ENCODE measurements at places on chromosomes 5 and 9.
A peak's percentile ranks its signal among the peaks of the same experiment; 100 is the strongest.

GRCh38 chr5:174083056-174083827 lies 37.7 kb downstream of the NSG2 start:
- no peak for DNase-seq

GRCh38 chr5:179417696-179418095 lies 72.4 kb upstream of the ADAMTS2 start:
- DNase-seq: no peak

DNA sequence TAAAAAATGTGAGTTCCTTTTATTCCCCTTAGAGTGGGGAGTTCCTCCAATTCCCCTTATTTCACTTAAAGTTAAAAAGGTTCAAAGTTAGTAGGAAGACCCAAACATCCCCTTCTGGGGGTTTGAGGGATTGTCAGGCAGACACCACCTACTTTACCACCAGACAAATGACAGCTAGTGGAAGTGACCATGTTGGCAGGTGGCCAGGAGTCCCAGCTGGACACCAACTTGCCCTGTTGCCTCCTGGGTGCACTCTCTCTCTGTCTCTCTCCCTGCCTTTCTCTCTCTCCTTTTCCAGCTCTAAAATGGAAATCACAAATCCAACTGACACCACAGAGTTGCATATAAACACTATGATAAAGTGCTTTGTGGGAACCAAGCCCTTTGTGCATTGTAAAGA lies 307.7 kb upstream of the TLE4 start:
- no peak for DNase-seq

DNA sequence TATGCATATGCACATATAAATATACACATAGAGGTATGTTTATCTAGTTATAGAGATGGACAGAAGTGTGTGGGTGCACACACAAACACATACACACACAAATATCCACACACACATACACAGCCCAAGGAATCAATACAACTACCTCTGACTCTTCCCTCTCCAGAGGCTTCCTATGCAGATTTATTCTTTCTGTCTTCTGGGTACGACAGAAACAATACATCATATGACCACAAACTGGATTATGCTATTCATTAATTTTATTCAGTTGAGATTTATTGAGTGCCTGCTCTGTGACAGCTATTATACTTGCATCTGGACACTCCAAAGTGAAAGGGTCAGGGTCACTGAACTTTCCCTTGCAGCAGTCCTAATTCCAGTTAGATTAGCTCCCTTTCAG lies 155.8 kb downstream of the BRINP1 start:
- DNase-seq: no peak

DNA sequence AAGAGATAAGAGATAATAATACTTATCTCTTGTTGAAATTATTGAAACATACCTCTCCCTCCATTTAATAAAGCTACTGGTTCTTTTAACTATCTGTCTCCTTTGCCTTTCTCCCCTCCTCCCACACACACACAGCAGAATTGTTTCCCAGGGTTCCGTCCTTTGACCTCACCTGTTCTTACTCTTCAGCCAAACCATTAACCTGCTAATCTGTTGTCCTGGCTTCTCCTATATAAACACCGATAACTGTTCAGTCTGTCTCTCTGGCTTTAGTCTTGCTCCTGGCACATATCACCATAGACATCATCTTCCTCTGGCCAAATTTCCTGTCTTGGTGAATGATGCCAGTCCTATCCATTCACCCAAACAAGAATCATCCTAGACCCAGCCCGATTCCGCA lies 7.7 kb downstream of the RHOBTB3 start:
- DNase-seq: no peak

DNA sequence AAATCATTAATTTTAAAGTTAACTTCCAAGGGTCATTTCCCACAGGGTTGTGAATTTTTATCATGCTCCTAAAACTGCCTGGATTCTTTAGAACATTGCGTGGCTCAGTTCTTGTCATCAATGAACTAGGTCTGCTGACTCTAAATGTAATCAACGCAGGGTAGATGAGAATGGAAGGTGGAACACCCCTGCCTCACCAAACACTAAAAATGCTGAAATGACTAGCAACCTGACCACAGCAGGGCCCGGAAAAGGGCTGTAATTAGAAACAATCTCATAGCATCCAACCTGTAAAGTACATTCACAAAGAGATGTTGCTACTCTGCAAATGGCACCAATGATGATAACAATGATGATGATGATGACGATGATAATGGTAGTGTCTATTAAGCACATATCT lies 356.9 kb downstream of the DEPDC1B start:
- no peak for DNase-seq

DNA sequence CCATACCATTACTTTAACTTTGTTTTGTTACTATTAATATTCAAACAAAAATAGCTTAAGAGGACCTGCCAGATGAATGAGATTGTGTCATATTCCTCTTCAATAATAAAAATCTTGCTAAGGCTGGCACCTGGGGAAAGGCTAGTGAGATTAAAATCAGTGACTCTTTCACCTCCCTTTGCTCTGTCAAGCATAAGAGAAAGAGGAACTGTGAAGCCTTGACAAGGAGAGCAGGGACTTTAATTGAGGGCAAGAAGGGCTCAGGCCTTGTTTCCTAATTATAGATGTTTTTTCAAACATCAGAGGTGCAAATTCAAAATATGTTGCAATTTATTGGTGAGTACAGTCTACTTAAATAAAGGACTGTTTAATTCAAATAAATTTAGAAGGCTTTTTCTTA lies 91.7 kb downstream of the SPATA31D1 start:
- no peak for DNase-seq

DNA sequence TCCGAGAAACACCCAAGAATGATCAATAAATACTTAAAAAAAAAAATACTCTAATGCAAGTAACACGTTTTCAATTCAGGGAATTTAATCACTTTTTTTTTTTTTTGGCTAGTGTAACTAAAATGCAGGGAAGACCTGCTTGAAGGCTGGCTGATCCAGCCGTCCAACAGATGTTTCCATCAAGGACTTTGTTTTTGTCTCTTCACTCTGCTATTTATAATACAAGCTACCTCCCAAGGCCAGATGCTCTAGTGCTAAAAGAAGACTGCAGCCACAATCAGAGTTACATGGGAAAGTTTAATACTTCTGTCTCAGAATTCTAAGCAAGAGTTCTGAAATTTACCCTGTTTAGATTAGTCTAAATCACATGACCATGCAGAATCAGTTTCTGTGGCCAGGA lies 14.5 kb downstream of the TBCA start:
- no peak for DNase-seq

DNA sequence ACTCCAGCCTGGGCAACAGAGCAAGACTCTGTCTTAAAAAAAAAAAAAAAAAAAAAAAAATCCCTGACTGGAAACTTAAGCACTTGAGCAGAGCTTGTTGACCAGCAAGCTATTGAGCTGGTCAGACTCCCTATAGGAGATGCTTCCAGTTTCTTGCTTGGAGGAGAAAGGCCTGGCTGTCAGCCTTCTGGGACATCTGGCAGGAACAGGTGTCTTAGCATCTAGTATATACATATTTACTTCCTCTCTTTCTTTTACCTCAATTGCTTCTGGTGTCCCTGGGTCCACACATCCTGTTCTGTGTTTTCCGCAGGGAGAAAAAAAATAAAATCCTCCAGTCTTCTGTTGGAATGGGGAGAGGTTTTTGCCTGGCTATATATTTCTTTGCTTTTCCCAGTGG lies 60.1 kb downstream of the PRKACG start:
- no peak for DNase-seq

GRCh38 chr5:53059281-53059680 lies 50.3 kb downstream of the MOCS2 start:
- no peak for DNase-seq

GRCh38 chr5:178346607-178347334 lies 114.2 kb upstream of the PHYKPL start:
- no peak for DNase-seq

- DNase-seq: no peak
These were observed 266.4 kb downstream of the ICE1 start for GRCh38 chr5:5688925-5689310.

DNA sequence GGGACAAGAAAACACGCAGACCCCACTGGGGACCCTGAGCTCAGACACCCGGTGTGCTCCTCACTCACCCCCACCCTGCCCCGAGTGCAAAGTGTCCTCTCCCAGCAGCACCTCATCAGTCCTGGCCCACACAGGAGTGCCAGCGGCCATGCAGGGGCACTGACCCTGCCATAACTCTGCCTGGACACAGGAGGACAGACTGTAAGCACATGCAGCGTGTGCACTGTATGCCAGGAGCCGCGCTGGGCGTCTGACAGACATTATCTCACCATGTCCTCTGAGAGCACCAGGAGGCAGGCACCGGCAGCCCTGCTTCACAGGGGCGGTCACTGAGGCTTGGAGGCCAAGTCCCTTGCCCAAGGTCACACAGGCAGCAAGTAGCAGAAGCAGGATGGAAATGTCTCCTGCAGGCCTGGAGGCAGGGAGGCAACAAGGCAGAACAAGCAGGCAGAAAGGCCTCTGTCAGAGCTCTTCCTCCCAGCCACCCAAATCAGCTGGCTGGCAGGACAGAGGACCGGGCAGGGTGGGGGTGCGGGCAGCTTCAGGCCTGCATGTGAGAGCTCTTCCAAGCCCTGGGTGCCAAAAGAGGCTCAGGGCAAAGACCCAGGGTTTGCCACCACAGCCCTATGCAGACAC lies 8.4 kb downstream of the EEIG1 start:
- DNase-seq: no peak

DNA sequence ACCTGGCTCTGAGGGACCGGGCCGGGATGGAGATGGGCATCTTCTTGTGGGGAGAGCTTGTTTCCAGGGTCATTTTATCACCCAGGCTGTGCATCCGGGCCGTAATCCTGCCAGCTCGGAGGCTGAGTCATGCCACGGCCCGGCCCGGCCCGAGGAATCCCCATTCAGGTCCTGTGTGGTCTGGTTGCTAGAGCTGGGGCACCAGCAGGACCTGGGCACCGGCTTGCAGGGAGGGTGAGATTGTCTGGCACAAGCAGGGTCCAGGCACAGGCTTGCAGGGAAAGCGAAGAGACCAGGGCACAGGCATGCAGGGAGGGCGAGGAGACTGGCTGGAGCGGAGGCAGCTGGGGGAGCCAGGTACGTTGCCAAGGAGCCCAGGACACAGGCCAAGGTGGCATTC lies 106.8 kb downstream of the RXRA start:
- DNase-seq: no peak

- no peak for DNase-seq
These were observed 10.1 kb upstream of the GRIA1 start for GRCh38 chr5:153480401-153480800.

DNA sequence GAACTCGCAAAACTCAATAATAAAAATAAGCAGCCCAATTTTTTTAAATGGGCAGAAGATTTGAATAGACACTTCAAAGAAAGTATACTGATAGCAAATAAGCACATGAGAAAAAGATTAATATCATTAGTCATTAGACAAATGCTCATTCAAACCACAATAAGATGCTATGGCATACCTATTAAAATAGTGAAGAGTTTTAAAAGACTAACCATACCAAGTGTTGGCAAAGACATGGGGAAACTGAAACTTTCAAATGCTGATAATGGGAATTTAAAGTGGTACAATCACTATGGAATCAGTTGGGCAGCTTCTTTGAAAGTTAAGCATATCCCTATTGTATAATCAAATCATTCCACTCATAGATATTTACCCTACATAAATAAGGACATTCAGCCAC lies 26.6 kb upstream of the ORM1 start:
- no peak for DNase-seq

DNA sequence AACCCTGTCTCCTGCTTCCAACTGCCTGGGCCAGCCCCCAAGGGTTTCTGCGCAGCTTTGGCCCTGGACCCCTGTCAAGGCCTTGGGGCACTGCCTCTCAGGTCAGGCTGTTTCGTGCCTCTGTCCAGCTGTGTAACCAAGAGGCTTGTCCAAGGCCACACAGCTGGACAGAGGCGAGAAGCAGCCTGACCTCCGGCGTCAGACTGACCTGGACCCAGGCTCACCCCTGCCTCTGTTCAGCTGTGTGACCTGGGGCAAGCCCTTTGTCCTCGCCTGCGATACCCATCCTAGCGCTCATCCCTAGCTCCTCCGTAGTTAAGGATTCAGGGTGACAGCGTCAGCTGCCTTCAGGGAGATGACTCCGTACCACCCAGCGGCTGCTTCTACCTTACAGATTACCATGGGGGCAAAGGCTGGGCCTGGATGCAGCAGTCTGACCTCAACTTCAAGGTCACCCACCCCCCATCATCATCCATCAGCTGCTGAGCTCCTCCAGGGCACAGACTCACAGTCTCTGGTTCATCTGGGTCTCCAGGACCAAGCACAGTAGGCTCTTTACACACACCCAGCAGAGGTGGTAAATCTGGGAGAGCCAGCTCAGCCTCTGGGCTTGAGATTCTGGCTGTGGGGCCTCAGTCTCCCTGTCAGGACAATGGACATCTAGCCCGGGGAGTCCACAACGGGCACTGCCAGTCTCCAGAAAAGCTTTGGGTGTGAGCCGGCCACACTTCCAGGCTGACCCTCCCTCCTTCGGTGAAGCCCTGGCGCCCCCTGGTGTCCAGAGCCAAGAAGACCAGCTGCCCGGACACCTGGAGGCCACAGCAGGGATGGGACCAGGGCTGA lies 7.9 kb downstream of the AK1 start:
- DNase-seq: peak; percentile 64

DNA sequence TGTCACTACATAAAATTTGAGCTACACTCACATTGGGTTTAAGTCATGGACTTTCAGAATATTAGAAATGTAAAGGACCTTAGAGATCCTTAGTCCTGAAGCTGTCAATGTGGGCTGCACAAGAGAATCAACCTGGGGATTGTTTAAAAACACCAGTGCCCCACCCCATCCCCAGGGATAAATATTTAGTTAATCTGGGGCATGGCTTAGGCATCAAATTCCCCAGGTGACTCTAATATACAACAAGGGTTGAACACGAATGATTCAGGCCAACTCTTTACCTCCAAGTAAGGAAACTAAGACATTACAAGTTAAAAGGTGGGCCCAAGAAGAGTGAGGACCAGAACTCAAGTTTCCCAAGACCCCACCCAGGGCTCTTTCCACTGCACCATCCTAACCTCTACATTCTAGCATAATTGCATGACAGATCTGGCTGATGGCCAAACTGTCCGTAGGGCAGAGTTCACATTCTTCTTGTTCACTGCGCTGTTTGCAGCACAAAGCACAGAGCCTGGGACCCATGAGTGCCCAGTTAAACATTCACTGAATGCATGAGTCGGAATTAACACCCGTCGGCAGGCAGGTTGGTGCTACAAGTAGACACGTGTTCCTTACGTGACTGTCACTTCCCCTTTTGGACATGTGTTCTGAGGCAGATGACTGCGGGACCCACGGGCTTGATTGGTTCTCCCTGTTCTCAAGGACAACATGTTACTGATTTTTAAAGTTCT lies 25.2 kb downstream of the CYFIP2 start:
- DNase-seq: no peak

- no peak for DNase-seq
These were observed 303.0 kb downstream of the PARP8 start for GRCh38 chr5:50969151-50970031.

DNA sequence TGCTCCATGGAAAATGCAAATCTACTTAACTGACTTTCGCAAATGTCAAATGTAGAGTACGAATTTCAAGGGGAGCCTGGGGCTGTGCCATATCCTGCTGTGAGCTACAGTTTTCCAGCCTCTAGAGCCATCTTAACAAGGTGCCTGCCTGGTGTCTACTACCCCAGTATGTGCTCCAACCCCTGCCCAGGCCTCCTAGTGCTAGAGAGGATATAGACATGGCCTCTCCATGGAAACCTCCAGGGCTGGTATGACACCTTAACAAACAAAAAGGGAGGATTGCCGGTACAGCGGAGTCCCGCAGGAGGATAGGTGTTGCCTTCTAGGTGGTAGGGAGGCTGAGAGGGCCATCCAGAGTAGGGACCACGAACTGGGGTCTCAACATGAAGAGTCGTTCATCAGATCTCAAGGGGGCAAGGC lies 13.6 kb upstream of the IL3 start:
- DNase-seq: no peak

Measured in effector memory CD4-positive, alpha-beta T cell (primary cell).